ENCODE measurements at places on chromosomes 3 and 15. TPM values are rescaled to one million over a fixed set of nuclear protein-coding genes. Genes with fewer than 3 reads are reported as not detected.

GRCh38 chr3:32493437-32494414, 8.9 kb downstream of the CMTM6 start:
- no peak for DNase-seq

DNA sequence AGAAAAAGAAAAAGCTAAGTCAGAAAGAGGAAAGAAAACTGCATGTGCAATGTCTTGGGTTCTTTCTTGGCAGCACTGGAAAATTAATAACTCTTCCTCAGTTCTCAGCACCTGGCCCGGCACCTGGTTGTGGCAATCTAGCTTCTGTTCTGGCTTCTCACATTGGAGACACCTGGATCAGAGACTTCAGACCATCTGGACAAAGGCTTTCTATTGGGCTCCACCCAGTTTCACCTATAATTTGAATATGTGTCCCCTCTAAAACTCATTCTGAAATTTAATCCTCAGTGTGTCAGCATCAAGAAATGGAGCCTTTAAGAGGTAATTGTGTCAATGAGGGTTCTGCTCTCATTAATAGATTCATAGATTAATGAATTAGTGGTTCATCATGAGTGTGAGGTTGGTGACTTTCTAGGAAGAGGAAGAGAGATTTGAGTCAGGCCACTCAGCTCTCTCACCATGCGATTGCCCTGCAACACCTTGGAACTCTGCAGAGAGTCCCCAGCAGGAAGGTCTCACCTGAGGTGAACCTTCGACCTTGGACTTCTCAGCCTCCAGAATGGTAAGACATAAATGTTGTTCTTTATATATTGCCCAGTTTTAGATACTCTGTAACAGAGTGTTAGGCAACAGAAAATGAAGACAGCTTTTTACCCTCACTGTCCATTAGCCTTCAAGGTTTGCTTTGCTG, 679.9 kb downstream of the NTRK3 start:
- DNase-seq: no peak

GRCh38 chr3:166837535-166837934, 542.6 kb downstream of the ZBBX start:
- no peak for DNase-seq

DNA sequence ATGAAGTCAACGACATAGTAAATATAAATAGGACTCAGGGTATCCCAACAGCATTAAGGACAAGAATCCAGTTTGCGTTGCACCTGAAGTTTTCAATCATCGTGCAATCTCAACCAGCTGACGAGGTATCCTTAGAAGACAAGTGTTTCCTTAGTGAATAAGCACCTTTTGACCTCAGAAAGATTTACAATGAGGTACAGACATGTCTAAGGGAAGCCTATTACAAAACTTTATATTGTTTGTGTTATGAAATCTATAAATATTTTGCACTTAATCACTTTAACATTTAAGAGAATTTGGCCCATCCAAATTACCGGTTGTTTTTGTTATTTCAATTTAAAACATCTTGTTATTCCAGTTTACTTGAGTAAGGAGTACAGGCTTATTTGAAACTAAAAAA, 64.9 kb upstream of the PRICKLE2 start:
- no peak for DNase-seq

DNA sequence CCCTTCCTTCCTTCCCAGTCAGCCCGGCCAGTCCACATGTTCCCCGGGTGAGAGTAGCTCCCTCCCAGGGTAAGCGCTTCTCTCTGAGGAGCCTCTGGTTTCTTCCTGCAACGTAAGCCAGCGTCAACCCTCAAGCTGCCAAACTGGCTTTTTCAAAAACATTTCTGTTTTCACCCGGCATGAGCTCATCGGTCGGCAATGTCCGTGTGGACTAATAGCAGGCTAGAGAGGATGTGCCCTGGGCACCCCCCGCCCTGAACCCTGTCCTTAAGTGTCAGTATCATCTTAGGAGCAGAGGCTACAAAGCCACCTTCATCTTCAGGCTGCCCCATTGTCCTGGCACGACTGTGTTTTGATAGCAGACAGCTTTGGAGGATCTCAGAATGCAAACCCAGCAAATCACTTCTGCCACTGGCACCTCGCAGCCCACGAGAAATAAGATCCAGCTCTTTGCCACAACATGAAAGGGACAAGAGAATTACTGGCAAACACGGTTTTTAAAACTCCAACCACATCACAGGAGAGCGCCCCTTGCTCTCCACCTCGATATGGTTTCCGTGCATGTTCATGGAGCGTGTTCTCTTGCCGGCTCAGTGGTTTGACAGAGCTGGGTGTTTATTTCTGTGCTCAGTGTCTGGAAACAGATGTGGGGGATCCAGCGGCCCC, 9.9 kb downstream of the ALDH1A3 start:
- DNase-seq: no peak

DNA sequence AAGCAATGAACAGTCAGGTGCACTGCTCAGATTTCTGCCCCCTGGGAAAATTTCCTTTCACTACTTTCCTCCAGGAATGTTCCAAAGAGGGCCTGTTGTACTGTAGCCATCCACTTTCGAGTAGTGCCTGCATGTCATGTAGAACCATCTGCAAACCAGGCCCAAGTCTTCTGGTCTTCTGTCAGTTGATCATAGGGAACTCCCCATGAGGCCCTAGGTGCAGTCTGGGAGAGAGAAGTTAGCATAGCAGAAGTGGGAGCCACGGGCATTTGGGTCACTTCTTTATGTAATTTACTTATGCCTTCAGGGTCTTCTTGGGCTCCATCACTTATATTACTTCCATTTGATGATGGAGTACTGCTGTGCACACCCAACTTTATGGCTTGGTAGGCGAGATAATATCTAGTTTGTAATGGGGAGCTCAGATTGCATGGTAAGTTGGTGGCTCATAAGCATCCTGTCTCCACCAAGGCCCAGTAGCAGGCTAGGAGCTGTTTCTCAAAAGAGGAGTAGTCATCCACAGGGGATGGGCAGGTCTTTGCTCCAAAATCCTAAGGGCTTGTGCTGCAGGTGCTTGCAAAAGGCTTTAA, 151.4 kb downstream of the NFKBIZ start:
- no peak for DNase-seq

DNA sequence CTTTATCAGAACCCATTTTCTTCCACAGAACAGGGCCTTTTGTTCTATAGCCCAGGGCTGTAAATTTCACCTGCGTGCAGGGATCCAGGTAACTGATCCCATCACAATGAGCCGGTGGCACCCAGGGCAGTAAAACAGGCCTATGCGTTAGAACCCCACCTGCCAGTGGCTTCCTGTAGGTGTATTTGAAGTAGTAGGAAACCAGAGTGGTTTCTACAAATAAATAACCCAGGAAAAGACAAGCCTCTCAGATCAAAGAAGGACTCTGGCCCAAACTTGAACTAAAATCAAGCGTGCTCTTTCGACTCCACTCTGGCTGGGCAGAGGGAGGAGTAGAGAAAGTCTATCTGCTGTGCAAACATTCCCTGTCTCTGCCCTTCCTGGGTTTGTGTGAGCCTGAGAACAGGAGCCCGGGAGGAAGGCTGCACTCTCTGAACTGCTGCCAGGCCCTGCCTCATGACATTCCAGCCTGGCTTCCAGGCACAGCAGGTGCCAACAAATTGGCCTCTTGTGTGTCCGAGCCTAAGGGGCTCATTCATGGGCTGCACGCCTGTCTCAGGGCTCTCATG, 77.7 kb downstream of the CEMIP start:
- DNase-seq: no peak

Gene COPS2
- 97.8 TPM for total RNA-seq

Gene CACNA2D2
- 2.2 TPM for total RNA-seq

Gene AHSG
- total RNA-seq: 0.47 TPM
